ENCODE measurements at places on chromosomes 16 and 17. TPM values are rescaled to one million over a fixed set of nuclear protein-coding genes. Genes with fewer than 3 reads are reported as not detected.

The VWA3A gene
- polyA plus RNA-seq = not detected

The HOXB1 gene
- not detected for polyA plus RNA-seq

- no peaks in the 10 kb centered on the region for H3K36me3 ChIP-seq
- H3K4me3 ChIP-seq = no peak overlapping the region
- H3K27ac ChIP-seq = no peak overlapping the region
- H3K27me3 ChIP-seq = no peaks in the 10 kb centered on the region
These were observed 193.9 kb upstream of the SOX9 start for GRCh38 chr17:71926746-71927398.

DNA sequence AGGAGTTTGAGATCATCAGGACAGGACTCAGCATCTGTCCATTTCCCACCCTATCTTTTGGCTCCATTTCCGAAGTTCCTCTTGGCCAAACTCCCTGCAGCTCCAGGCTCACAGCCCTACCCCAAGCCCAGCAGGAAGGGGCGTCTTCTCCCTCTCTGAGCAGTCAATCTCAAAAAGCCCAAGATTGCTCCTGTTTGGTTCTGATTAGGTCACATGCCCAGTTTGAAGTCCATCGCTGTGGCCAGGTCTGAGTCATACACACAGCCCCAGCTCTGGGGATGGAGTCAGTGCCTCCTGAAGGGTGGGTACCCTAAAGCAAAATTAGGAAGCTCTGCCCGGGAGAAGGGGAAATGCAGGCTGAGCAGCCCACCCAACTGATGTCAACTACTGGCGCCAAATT, 23.9 kb downstream of the SNX20 start:
- H3K27ac ChIP-seq = no peak overlapping the region
- H3K4me1 ChIP-seq = no peaks in the 10 kb centered on the region
- no peak overlapping the region for H3K4me3 ChIP-seq
- DNase-seq = no peak
- no peaks in the 10 kb centered on the region for H3K27me3 ChIP-seq
- no peaks in the 10 kb centered on the region for H3K36me3 ChIP-seq

DNA sequence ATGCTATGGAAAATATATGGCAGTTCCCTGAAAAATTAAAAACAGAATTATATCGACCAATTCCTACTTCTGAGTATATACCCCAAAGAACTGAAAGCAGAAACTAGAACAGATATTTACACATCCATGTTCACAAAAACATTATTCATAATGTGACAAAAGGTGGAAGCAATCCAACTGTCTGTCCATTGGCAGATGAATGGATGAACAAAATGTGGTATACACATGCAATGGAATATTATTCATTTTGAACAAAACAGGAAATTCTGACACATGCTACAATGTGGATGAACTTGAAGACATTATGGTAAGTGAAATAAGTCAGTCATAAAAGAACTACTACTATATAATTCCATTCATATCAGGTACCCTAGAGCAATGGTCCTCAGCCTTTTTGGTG, 263.5 kb upstream of the AXIN2 start:
- no peak overlapping the region for H3K4me3 ChIP-seq
- H3K27me3 ChIP-seq = peaks cover 2% of the 10 kb centered on the region
- no peaks in the 10 kb centered on the region for H3K36me3 ChIP-seq
- H3K4me1 ChIP-seq = no peaks in the 10 kb centered on the region
- no peak overlapping the region for H3K27ac ChIP-seq
- no peak for DNase-seq

- H3K36me3 ChIP-seq = no peaks in the 10 kb centered on the region
- no peak overlapping the region for H3K4me3 ChIP-seq
- no peak for DNase-seq
- H3K27ac ChIP-seq = no peak overlapping the region
These were observed 82.8 kb upstream of the TNRC6A start for GRCh38 chr16:24646646-24646995.

- H3K27ac ChIP-seq = peak overlapping the region; percentile 86
- peaks cover 6% of the 10 kb centered on the region for H3K36me3 ChIP-seq
- H3K4me3 ChIP-seq = peak overlapping the region; percentile 86
These were observed 661 bp downstream of the LRRC3C start for GRCh38 chr17:39927929-39928857.

- DNase-seq = no peak
- H3K4me3 ChIP-seq = no peak overlapping the region
- peaks cover 8% of the 10 kb centered on the region for H3K4me1 ChIP-seq
- no peak overlapping the region for H3K27ac ChIP-seq
- H3K36me3 ChIP-seq = no peaks in the 10 kb centered on the region
These were observed 1.3 kb downstream of the CACNG4 start for GRCh38 chr17:66965801-66966262.

- H3K4me3 ChIP-seq = no peak overlapping the region
- H3K36me3 ChIP-seq = no peaks in the 10 kb centered on the region
- peak; percentile 10 for DNase-seq
These were observed 201.2 kb downstream of the UTP18 start for GRCh38 chr17:51461578-51462004.

GRCh38 chr17:81838753-81839255, 4.0 kb upstream of the PPP1R27 start:
- no peak overlapping the region for H3K27ac ChIP-seq
- DNase-seq = no peak
- no peak overlapping the region for H3K4me3 ChIP-seq
- H3K27me3 ChIP-seq = no peaks in the 10 kb centered on the region

DNA sequence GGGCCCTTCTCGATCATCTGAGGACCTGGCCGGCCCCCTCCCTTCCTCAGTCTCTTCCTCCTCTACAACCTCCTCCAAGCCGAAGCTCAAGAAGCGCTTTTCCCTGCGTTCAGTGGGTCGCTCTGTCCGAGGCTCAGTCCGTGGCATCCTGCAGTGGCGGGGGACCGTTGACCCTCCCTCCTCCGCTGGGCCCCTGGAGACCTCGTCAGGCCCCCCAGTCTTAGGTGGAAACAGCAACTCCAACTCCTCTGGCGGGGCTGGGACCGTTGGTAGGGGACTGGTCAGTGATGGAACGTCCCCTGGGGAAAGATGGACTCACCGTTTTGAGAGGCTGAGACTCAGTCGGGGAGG, 2.8 kb downstream of the SH2B1 start:
- no peak overlapping the region for H3K4me3 ChIP-seq
- H3K36me3 ChIP-seq = peaks cover 36% of the 10 kb centered on the region
- H3K4me1 ChIP-seq = peaks cover 13% of the 10 kb centered on the region

DNA sequence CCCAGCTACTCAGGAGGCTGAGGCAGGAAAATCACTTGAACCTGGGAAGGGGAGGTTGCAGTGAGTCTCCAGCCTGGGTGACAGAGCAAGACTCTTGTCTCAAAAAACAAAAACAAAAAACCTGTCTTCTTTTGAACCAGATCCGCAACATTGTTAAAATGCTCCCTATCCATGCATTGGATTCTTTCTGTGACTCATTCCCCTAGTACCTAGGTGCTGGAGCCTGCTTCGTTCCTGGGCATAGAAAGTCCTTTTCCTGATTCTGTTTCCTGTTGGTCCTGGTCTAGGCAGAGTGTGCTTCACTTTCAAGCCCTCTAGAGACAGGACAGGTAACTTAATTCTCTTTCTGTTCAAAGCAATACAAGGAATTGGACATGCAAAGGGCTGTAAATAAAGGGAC, 5.2 kb downstream of the EPN2 start:
- no peaks in the 10 kb centered on the region for H3K27me3 ChIP-seq
- H3K27ac ChIP-seq = no peak overlapping the region
- no peak for DNase-seq
- no peak overlapping the region for H3K4me3 ChIP-seq

GRCh38 chr17:7711051-7711755, 6.2 kb downstream of the EFNB3 start:
- H3K27me3 ChIP-seq = peaks cover 17% of the 10 kb centered on the region
- no peak overlapping the region for H3K27ac ChIP-seq
- no peak overlapping the region for H3K4me3 ChIP-seq
- no peaks in the 10 kb centered on the region for H3K4me1 ChIP-seq
